Pancreas (tissue), 10 donors: ENCODE measurements at places on chromosomes 11 and 22. TPM values are rescaled to one million over a fixed set of nuclear protein-coding genes. Genes with fewer than 3 reads are reported as not detected.

- no peak for DNase-seq
- H3K27ac ChIP-seq: no peak overlapping the region
- no peaks in the 10 kb centered on the region for H3K27me3 ChIP-seq
- peaks cover 24% of the 10 kb centered on the region for H3K4me1 ChIP-seq
Observed at GRCh38 chr11:116984589-116984988, 113.6 kb downstream of the SIK3 start.

DNA sequence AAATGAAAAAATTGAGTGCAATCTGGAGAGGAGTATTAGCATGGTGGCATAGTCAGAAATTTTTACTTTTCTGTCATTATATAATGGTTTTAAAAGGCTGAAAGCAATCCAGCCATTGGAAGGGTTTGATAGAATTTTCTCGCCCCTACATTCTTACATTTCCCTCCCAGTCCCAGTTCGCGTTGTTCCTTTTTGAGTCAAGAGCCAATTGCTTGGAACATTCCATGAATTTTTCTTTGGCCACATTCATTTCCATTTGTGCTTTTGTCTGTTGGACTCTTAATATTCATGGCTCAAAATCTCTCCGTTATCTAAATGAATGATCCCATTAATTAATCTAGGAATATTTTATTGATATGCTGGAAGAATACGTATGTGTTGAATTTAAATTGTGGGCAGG, 66.0 kb downstream of the GRK3 start:
- DNase-seq: no peak
- no peak overlapping the region for H3K27ac ChIP-seq
- no peaks in the 10 kb centered on the region for H3K4me1 ChIP-seq
- H3K36me3 ChIP-seq: no peaks in the 10 kb centered on the region

- no peak overlapping the region for H3K27ac ChIP-seq
- no peak for DNase-seq
- H3K4me3 ChIP-seq: no peak overlapping the region
Observed at GRCh38 chr11:111846636-111847035, 24.7 kb downstream of the ALG9 start.

DNA sequence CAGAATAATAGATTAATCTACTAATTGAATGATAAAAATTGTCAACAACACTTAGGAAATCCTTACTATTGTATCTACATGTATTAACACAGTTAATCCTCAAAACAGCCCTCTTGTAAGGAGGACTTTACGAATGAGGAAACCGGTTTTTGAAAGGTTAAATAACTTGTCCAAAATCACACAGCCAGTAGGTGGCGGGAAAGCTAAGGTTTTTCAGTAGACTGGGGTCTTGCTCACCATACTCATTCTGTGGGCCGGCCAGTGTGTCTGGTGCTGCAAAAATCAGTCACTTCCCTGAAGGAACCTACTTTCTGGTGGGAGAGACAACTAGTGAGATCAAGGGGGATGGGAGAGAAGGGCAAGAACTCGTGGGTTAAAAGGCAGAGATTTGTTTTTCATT, 3.8 kb downstream of the DCPS start:
- peak overlapping the region; percentile 30 for H3K27ac ChIP-seq
- no peaks in the 10 kb centered on the region for H3K36me3 ChIP-seq
- H3K27me3 ChIP-seq: no peaks in the 10 kb centered on the region
- H3K4me1 ChIP-seq: peaks cover 13% of the 10 kb centered on the region

LYVE1 gene
- total RNA-seq: 3.4 TPM

KRTAP5-9 gene
- total RNA-seq: not detected
